Hindlimb muscle (tissue), 1 donor: ENCODE measurements at places on chromosomes 1 and 21. TPM values are rescaled to one million over a fixed set of nuclear protein-coding genes. Genes with fewer than 3 reads are reported as not detected.

GRCh38 chr1:29767088-29767685, 530.9 kb downstream of the PTPRU start:
- no peak for DNase-seq

GRCh38 chr1:39833121-39833520, 44.5 kb upstream of the BMP8B start:
- DNase-seq: no peak

DNA sequence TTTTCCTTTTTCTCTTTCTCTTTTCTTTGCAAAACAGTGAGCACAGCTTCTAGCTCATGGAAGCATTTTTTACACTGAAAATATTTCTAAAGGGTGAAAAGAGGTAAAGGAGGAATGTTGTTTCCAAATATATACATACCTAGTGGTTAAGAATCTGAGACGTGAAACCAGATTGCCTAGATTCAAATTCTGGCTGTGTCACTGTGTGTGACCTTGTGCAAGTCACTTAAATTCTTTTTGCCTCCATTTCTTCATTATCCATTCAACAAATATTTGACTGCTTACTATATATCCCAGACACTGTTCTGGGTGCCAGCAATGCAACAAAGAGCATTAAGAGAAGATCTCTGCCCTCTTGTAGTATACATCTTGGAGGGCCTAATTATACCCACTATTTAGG, 53.3 kb downstream of the ZFYVE9 start:
- no peak for DNase-seq

DNA sequence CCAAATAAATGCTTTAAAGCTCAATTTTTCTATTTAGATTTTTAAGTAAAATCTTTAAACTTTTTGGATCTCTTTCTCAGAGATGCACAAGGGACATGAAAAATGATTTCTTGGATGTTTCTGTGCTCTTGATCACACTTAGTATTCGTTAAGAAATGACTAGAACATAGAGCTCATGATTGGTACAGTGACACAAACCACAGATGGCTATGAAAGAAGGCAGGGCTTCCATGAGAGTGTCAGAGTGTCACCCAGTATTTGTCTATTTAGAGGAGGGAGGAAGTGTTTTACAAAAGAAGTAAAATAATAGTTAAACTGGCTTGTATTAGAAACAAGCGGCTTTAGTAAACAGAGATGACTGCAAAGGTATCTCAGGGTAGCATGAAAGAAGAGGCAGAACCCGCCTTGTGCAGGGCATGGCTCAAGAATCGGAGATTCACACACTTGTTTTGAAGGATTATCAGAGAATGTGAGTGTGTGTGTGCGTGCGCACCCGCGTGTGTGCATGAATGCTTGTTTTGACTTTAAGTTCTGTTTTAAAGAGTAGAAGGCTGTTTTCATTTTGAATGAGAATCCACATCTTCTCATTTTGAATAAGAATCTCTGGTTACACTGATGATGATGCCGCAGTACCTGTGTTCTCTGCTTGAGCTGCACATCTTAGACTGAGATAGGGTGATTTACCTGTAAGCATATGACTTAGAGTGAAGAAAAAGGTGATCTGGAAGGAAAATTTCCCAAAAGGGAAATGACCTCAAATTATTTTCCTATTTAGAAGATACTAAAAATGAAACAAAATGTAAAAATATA, 82.1 kb downstream of the VPS26C start:
- no peak for DNase-seq

RAB7B gene
- polyA plus RNA-seq: 12.2 TPM

DNA sequence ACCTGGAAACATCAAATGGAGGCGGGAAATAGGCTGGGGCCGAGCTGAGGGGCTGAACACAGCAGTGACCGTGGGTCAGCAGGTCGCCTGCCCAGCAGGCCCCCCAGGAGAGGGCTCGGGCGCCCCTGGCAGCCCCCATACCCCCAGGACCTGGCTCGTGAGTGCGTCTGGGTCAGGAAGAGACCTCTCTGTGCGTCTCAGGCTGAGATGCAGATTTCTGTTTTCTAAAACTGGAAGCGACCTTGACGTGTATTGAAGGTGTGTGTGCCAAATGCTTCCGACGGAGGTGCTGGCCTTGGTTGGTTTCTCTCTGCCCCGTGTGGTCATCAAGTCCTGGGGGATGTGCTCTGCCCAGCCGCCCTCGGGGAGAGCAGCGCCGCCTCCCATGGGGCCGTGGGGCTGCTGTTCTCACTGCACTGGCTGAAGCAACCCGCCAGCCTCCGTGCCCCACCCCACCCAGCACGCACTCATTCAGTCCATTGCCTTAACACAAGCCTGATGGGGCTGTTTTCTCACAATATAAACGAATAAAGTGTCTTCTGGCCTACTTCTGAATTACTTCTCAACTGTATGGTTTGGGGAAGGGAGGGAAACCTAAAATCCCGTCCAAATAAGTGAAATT, 7.4 kb downstream of the PEX10 start:
- DNase-seq: no peak
